Activated CD8-positive, alpha-beta T cell treated with anti-CD3 and anti-CD28 coated beads, Interleukin-2, amount 10 ng/mL, durations not matched to agents 7 days and 5 days (primary cell): ENCODE measurements at places on chromosomes 11 and 22.

GRCh38 chr11:10606536-10607208, 38.2 kb upstream of the LYVE1 start:
- no peaks in the 10 kb centered on the region for H3K36me3 ChIP-seq
- H3K27ac ChIP-seq: no peak overlapping the region
- H3K4me3 ChIP-seq: no peak overlapping the region
- H3K4me1 ChIP-seq: peaks cover 15% of the 10 kb centered on the region
- no peak for DNase-seq

GRCh38 chr11:99391245-99391644, 370.5 kb downstream of the CNTN5 start:
- no peaks in the 10 kb centered on the region for H3K4me1 ChIP-seq
- no peak overlapping the region for H3K4me3 ChIP-seq
- H3K36me3 ChIP-seq: no peaks in the 10 kb centered on the region
- H3K27me3 ChIP-seq: no peaks in the 10 kb centered on the region
- DNase-seq: no peak
- no peak overlapping the region for H3K27ac ChIP-seq

- no peak overlapping the region for H3K27ac ChIP-seq
- H3K4me1 ChIP-seq: no peaks in the 10 kb centered on the region
- H3K4me3 ChIP-seq: no peak overlapping the region
- H3K36me3 ChIP-seq: no peaks in the 10 kb centered on the region
- DNase-seq: no peak
These were observed 6.1 kb upstream of the ROBO3 start for GRCh38 chr11:124859171-124859570.

GRCh38 chr22:50222508-50222907, 21.7 kb downstream of the SELENOO start:
- H3K4me1 ChIP-seq: no peaks in the 10 kb centered on the region
- no peak overlapping the region for H3K27ac ChIP-seq
- H3K36me3 ChIP-seq: peaks cover 33% of the 10 kb centered on the region

DNA sequence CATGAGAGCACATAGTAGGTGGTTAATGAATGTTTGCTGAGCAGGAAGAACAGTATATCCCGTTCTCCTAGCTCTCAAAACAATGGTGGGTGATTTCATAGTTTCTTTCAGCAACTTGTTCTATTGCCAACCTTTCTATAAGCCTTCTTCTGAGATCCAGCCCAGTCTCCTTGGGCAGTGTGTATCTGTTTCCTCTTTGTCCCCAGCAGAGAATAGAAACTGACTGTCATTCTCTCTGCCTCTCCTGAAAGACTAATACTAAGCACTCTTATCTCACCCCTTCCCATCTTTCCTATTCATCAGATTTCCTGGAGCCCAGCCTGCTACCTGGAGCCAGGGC, 272.9 kb downstream of the ST3GAL4 start:
- no peak overlapping the region for H3K4me3 ChIP-seq
- H3K27me3 ChIP-seq: peaks cover under 1% of the 10 kb centered on the region
- H3K27ac ChIP-seq: no peak overlapping the region
- no peaks in the 10 kb centered on the region for H3K36me3 ChIP-seq
- H3K4me1 ChIP-seq: no peaks in the 10 kb centered on the region

GRCh38 chr11:60718524-60719316, 5.8 kb upstream of the MS4A18 start:
- H3K36me3 ChIP-seq: no peaks in the 10 kb centered on the region
- no peak overlapping the region for H3K4me3 ChIP-seq
- H3K27me3 ChIP-seq: peaks cover 4% of the 10 kb centered on the region
- no peak overlapping the region for H3K27ac ChIP-seq

GRCh38 chr11:66360406-66361073, 11.0 kb downstream of the SLC29A2 start:
- H3K4me3 ChIP-seq: no peak overlapping the region
- H3K27ac ChIP-seq: no peak overlapping the region
- DNase-seq: no peak
- no peaks in the 10 kb centered on the region for H3K36me3 ChIP-seq

DNA sequence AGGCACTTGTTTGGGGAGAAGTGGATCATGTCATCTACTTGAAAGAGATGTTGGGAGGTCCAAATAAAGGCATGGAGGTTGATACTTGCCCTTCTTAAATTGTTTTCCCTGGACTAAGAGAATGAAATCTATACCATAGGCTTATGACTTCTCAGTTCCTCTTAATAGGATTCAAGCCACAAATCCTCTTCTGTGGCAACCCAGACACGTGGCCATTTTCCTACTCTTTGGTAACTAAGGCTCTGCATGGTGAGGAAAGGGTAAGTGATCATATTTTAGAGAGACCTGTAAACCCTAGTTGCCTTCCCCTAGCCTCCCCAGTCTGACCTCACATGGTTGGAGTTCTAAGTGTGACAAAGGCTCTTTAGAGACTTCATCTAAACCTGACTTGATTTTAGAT, 72.9 kb upstream of the CD44 start:
- H3K36me3 ChIP-seq: peaks cover 30% of the 10 kb centered on the region
- H3K27ac ChIP-seq: peak overlapping the region; percentile 70
- H3K4me1 ChIP-seq: peaks cover 34% of the 10 kb centered on the region
- H3K4me3 ChIP-seq: no peak overlapping the region
- no peak for DNase-seq

DNA sequence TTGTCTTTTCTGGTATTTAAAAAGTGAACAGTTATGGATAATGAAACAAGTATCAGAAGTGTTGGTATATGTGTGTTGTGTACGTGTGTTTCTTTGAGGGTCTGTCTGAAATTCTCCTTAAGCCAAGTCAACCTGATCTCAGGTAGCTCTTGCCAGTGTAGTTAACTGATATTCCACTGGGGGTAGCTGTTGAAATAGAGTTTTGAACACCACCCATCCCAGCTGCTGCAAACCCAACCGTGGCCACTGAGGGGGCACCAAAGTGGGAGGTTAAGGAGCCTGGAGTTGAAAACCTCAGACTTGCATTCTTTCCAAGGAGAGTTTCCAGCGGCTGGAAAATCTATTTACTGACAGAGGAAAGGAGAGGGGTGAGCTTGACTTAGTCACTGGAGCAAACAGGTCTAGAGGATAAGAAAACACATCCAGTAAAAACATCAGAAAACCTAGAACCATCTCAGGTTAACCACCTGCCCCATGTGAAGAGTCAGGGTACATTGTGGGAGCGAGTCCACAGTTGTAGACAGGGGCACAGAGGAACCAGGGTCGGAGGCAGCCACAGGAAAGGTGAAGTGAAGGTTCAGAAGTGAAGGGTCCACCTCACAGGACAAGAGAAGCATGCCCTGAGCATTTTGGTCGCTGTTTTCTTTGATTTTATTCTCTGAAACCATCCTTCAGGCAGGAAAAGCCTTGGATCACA, 8.8 kb upstream of the CUL5 start:
- peaks cover 12% of the 10 kb centered on the region for H3K27me3 ChIP-seq
- H3K36me3 ChIP-seq: no peaks in the 10 kb centered on the region
- H3K4me1 ChIP-seq: no peaks in the 10 kb centered on the region
- no peak overlapping the region for H3K27ac ChIP-seq

GRCh38 chr11:93131709-93132108, 66.1 kb downstream of the SLC36A4 start:
- H3K36me3 ChIP-seq: peaks cover 3% of the 10 kb centered on the region
- H3K4me1 ChIP-seq: no peaks in the 10 kb centered on the region
- no peak for DNase-seq
- peaks cover 2% of the 10 kb centered on the region for H3K27me3 ChIP-seq
- H3K27ac ChIP-seq: no peak overlapping the region
- H3K4me3 ChIP-seq: no peak overlapping the region

DNA sequence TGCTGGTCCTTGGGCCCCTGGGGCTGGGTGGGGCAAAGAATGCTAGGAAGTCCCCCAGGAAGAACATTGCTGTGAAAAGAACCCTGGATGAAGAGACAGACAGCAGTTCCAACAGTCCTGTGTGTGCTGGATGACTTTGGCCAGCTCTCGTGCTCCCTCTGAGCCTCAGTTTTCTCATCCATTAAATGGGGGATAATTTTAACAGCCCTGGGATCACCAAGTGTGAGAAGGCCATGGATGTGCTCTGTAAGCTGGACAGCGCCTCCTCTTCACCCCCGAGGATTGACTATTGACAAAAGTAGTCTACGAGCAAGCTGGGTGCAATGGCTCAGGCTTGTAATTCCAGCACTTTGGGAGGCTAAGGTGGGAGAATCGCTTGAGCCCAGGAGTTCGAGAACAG, 2.5 kb downstream of the LARGE2 start:
- no peaks in the 10 kb centered on the region for H3K36me3 ChIP-seq
- H3K27ac ChIP-seq: no peak overlapping the region
- H3K4me3 ChIP-seq: no peak overlapping the region
- H3K27me3 ChIP-seq: peaks cover 18% of the 10 kb centered on the region
- peaks cover 38% of the 10 kb centered on the region for H3K4me1 ChIP-seq
